ENCODE measurements at places on chromosomes 12 and 14.
A peak's percentile ranks its signal among the peaks of the same experiment; 100 is the strongest.

- DNase-seq = peak; percentile 91
These were observed 25.7 kb downstream of the KLRK1 start for GRCh38 chr12:10363914-10364814.

DNA sequence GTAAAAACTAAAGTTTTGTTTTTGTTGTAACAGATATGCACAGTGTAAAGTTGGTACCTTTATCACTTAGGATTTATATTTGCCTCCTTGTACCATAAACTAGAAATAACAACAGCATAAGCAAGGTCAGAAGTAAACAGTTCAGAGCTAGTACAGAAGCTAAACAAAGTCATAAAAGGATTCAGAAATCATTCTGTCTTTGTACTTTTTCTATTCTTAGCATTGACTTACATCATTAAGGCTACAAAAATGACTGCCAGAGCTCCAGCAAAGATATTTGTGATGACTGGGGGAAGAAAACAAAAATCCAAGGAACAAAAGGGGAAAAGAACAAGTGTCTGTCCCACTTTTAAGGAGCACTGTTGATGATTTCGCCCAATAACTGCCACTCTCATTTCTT lies 347.2 kb downstream of the CCDC91 start:
- DNase-seq = no peak

DNA sequence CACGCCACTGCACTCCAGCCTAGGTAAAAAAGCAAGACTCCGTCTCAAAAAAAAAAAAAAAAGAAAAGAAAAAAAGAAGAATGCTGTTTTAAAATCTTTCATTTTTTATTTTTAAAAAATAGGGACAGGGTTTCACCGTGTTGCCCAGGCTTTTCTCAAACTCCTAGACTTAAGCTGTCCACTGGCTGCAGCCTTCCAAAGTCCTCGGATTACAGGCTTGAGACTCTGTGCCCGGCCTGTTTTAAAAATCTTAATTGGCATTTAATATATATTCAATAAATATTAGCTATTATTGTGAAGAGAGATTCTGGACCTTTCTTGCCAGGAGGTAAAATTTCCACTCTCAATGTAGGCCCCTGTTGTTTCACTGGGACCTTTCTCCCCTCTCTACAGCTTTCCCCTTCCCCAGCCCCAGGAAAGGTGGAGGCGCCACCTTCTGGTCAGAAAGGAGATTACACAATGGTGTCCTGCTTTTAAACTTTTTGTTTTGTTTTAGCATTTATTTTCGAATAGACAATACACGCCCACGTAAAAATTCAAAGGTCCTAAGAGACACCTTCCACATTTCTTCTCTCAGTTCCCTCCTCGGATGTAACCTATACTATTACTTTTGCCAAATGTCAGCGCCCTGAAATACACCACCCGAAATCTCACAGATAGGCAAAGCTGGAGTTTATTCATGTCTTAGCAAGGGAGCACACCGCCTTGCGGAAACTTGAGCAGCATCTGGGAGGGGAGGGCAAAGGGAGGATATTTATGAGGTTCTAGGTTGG lies 23.8 kb upstream of the PHC1 start:
- DNase-seq = peak; percentile 89

- DNase-seq = peak; percentile 44
These were observed 162.9 kb downstream of the ADGRD1 start for GRCh38 chr12:131116468-131117117.

DNA sequence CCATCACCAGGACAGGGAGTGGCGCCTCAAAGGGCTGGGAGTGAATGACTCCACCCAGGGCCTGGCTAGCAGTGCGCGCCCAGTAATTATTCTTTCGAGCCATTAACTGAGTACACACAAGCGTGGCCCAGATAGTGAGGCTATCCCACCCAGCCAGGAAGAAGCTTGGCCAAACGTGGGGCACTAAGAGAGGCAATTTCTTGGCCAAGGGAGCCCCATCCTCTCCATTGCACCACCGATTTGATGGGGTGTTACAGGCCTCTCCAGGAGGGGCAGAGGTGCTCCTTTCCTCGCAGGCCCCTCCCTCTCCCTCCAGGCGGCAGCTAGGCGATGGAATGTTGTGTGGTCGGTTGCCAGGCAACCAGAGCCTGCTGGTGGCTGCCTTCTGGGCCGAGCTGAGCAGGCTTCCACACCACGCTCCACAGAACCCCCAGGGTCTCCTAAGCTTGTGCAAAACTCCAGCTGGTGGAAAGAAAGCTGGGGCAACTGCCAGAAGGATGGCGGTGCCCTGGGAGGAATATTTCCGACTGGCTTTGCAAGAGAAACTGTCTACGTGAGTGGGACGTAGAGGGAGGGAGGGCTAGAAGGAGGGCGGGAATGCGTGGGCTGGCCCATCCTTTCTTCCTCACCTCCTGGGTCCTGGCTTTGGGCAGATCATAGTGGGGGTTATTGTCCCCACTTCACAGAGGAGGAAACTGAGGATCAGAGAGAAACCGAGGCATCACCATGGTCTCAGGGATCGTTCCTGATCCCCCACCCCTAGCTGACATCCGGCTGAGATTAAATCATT lies at the start of gene CFAP73:
TSS of gene CFAP73 (plus strand) at position 364 of the 790 bp plus-strand sequence. CDS start at position 498, 134 bp downstream.
- peak; percentile 72 for DNase-seq

DNA sequence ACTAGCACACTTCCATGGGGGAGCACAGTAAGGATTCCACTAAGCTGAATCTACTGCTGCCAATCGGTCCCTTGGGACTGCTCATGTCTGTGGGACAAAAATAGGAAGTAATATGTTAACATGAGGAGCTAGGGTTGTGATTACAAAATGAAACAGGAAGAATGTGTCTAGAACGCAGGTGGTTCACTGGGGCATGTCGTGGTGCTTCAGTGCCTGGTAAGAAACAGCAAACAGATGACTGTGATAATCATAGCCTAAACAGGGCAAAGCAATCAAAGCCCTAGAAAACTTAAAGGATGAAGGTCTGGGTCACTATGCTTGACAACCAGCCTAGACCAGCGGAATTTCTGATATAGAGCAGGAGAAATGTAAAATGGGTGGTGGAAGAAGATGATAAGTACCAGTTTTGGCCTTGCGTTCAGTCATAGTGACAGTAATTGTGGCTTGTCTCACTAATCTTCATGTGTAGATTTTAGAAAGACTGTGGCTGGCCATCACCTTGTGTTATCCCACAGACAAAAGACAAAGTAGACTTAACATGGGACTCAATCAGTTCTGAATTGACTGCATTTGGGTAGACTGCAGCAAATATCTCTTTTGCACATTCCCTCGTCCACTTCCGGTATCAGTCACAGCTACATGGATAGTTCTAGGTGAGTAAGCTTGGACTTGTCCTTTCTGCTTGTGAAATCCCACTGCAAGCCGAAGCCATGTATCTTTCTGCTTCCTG lies 51.4 kb downstream of the WASHC3 start:
- DNase-seq = no peak

DNA sequence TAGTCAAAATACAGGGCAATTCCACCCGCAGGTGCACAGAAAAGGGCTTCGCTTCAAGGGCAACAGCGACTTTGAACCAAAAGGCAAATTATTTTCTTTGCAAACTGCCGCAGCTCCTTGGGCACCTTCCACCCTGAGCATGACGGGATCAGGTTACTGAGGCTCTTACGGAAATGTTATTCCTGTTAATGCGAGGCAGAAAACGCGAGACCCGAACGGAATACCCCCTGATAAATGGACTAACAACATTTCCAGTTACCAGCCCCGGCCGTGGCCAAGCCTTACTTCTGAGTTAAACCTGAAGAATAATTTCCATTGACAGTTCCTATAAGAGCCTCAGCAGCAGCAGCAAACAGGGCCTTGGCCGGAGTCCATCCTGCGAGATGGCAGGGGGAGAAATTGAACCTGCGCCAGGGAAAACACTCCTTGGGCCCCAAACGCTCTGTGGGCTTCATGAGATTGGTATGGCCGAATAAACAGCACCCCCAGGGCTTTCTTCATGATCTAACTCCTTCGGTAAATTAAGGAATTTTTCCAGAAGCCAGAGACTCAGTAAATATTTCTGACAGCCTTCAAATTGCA lies 70.0 kb upstream of the DICER1 start:
- DNase-seq = peak; percentile 38

GRCh38 chr12:33770652-33771051 lies 251.6 kb upstream of the ALG10 start:
- no peak for DNase-seq

DNA sequence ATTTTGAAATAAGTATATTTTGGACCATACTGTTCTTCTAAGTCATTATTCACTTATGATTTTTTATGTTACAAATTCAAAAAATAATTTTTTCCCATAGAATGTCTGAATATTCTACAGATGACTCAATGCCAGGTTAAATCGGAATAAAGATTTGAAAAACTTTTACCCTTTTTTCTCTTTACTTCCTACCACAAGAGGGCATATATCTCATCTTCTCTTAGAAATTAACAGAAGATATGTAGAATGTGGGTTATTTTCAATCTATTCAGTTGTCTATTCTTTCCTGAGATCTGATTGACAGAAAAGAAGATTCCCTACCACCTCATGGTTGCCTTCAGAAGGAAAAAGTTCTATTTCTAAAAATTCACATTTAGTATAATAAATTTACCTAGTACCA lies 53.0 kb upstream of the KITLG start:
- DNase-seq = no peak

GRCh38 chr14:62443796-62444195 lies 601.5 kb downstream of the KCNH5 start:
- no peak for DNase-seq

GRCh38 chr12:5988659-5989116 lies 43.6 kb upstream of the ANO2 start:
- DNase-seq = peak; percentile 85

DNA sequence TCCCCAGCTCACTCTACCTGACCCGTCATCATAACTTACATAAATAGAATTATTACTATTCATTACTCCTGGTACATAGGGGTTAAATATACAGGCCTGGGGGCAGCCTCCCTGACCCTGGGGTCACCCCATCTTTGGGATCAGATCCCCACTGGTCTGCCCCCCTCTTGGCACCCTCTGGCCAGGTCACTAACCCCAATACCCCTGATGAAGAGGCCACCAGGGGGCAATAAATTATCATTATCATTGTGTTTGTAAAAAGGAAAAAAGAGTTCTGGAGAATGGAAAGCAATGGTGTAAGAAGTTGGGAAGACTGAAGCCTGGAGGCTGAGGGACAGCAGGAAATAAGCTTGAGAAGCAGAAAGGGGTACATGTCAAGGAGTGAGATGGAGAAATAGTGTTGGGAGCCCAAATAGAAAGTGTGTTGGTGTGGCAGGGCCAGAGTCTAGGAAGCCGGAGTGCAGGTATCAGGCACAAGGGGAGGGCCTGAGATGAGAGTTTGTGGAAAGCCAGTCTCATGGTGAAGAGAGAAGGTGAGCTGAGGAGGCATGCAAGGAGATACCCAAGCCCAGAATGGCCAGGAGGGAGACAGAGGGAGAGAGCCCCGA lies 6.1 kb upstream of the AAAS start:
- no peak for DNase-seq

DNA sequence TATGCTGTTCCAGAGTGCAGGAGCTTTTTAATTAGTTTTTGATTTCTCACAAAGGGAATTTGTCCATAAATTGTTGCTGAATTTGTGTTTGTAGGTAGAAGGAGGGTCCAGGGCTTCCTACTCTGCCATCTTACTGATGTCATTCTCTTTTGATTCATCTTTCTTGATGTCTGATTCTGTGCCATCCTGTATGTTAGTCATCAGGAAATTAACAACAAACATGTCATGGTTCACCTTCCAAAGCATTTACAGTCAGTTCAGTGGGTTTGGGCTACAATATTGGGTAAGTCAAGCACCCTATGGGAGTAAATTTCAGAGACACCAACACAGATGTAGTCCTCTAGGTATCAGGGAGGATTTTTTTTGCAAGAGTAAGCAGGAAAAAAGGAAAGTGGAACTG lies 135.2 kb upstream of the SLC38A2 start:
- DNase-seq = no peak

GRCh38 chr12:126507231-126507630 lies 1442.0 kb downstream of the AACS start:
- DNase-seq = no peak

GRCh38 chr14:78567343-78567742 lies 397.2 kb downstream of the NRXN3 start:
- no peak for DNase-seq

- no peak for DNase-seq
These were observed 42.4 kb downstream of the FAM186A start for GRCh38 chr12:50353869-50354593.

GRCh38 chr12:74890237-74890599 lies 319.4 kb downstream of the KCNC2 start:
- peak; percentile 74 for DNase-seq

DNA sequence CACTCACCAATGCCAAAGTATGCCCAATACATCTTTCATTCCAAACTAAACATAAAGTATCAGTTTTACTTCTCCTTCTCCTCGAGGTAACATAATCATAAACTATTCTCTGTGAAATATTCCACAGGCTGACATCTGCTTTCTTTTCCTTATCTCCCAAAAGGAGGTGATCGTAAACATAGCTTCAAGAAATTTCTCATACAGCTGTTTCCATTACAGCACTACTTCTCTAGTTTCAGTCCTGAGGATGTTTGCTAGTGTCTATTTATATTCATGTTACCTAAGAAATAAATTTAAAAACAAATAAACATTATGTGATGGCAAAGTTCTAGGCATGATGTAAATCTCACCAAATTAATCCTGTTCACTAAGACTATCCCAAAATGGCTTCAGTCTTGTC lies 90.1 kb upstream of the CPSF6 start:
- no peak for DNase-seq

DNA sequence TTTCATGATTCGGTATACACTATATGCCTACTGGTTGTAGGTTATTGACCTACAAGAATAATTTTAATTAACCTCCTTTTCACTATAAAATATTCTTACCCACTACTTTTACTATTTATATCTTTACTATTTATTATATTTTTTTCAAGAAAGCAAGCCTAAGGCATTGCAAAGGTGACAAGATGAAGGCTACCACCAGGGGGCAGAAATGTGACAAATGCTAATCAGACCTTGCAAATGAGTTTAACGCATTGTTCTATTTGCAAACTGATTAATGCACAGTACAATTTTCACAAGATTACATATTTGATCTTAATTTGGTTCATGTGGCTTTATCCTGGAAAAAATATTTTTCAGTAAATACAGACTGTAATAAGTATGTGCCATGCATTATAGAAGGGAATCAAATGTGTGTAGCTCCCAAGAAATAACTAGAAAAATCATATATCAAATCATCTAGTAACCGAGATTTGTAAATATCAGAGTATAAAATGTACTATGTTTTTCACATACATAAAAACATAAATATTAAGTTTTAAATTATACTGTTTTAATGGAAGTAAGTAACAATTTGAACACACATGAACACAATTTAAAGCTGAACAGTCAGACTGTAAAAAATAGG lies 107.0 kb downstream of the ADAMTS20 start:
- peak; percentile 30 for DNase-seq

GRCh38 chr14:102986810-102987579 lies 64.5 kb downstream of the AMN start:
- no peak for DNase-seq

GRCh38 chr14:32934881-32935633 lies 3.6 kb upstream of the NPAS3 start:
- no peak for DNase-seq

- DNase-seq = no peak
These were observed 113.1 kb downstream of the NELL2 start for GRCh38 chr12:44763021-44763420.

GRCh38 chr14:74950795-74951442 lies 4.5 kb downstream of the PGF start:
- no peak for DNase-seq

GRCh38 chr12:23950210-23950774 lies 822 bp upstream of the SOX5 start:
- no peak for DNase-seq

GRCh38 chr14:56189307-56189706 lies 71.1 kb downstream of the PELI2 start:
- peak; percentile 41 for DNase-seq

Measured in muscle of back (tissue), 13 donors.